GDM1 (cell line): ENCODE measurements at places on chromosomes 13 and 19.
A peak's percentile ranks its signal among the peaks of the same experiment; 100 is the strongest.

DNA sequence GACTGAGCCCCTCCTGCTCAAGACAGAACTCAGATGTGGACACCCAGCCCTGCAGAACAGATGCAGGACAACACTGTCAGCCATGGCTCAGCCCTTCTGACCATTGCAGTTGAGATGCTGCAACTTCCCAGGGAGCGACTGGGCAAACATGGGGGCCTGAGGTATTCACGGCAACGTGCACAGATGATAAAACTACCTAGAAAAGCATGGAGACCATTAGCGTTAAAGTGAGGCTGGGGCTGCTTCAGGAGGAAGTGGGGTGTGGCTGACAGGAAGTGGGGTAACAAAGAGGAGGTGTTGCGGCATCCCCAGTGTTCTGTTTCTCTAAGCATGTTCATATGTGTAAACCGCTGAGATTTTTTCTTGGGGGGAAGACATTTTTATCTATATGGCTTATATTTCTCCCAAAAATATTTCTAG lies 1.3 kb upstream of the SIGLEC9 start:
- no peak for DNase-seq

- no peak for DNase-seq
Measured at GRCh38 chr13:52652980-52653303, 306 bp downstream of the SUGT1 start.

DNA sequence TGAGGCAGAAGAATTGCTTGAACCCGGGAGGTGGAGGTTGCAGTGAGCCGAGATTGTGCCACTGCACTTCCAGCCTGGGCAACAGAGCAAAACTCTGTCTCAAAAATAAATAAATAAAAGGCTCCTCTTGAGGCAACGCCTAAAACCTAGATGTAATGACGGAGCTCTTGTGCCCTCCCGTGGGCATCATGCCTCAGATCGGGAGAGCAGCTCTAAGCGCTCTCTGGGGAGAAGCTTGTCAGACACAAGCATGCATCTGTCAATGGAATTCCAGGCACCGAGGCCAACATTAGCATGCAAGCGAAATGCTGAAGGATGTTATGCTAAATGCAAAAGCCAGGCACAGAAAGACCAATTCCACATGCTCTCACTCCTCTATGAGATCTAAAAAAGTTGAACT lies 45.6 kb upstream of the MRI1 start:
- no peak for DNase-seq

- DNase-seq = no peak
Measured at GRCh38 chr13:23322353-23323336, 110.9 kb downstream of the SACS start.

- peak; percentile 76 for DNase-seq
Measured at GRCh38 chr19:55146078-55146704, 2.8 kb downstream of the TNNT1 start.

- no peak for DNase-seq
Measured at GRCh38 chr13:48647625-48648024, 6.1 kb upstream of the CYSLTR2 start.

- DNase-seq = peak; percentile 26
Measured at GRCh38 chr19:16714702-16715287, 4.9 kb upstream of the NWD1 start.

- DNase-seq = no peak
Measured at GRCh38 chr13:20451397-20451796, 74.3 kb downstream of the CRYL1 start.

DNA sequence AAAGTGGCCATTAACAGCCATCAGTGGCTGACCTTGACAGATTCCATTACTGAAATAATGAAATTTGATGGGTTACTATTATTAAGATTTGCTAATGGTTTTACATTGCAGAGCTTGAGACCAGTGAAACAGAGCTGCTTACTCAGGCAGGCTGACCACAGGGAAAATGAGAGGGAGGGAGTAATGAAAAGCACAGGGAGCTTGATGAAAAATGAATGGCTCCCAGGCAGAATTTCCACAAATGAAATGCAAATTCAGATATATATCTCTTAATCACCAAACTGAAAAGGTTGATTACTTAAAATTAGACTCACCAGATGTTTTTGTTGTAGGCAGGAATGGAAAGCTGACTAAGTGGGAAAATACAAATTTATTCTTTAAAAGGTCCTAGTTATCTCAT lies 36.1 kb downstream of the HTR2A start:
- DNase-seq = no peak

DNA sequence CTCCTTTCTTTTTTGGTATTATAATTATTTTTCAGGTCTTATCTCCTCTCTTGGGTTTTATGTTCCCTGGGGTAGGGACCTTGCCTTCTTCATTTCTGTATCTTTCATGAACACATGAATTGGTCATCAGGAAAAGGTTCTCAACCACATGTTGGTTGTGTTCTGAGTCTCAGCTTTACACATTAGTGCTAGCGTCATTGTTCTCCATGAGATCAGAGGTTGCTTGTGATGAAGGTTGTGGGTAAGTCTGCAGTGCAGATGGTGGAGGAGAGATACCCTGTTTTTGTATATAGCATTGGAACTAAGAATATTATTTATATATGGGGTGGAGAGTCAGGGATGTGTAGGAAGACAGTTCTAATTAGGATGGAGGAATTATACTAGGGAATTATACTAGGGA lies 24.5 kb upstream of the CEACAM8 start:
- no peak for DNase-seq

DNA sequence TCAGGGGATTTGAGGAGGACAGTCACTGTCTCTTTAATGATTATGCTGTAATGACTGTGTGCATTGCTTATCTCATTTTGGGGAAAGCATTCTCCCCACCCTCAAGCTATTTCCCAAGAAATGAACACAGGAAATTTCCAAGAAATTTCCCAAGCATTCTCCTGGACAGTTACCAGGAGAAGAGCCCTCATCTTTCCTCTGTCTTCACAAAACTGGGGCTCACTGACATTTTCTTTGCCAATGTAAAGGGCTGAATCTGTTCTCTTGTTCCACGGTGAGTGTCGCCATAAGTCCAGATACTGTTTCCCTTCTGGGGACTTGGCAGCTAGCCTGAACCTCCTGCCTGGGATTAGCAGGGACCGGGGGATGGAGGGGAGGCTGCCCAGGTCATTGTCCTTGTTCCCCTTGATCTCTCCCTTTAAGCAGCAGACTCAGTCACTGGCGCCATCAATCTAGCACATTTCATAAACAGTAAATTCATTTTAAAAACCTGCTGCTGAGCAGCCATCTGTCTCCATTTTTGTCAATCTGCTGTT lies 172.8 kb downstream of the DNAJC15 start:
- DNase-seq = no peak

DNA sequence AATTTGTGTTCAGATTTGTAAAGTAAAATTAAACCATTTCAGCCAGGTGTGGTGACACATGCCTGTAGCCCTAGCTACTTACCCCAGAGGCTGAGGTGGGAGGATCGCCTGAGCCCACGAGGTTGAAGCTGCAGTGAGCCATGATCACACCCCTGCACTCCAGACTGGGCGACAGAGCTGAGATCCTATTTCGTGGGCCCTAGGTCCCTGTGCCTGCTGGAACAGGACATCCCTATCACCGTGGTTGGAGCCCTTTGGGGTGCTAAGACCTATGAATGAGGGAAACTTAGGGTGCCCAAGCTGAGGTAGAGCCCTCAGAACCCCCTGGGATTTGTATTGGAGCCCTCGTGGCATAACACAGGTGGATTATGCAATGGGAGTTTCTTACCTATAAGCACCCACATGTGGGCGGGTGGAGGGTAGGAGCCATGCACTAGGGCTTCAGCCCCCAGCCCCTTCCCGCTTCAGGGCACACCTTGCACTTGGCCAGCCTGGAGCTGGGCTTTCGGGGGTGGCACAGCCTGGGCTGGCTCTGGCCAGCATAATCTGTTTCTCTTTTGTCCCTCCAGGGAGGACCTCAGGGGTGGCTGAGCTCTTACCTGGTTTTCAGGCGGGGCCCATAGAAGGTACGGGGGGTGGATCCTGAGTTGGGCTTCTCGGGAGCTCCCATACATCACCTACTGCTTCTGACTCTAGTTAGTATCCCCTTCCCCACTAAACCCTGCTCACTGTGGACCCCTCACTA lies 7.2 kb upstream of the USF2 start:
- no peak for DNase-seq

GRCh38 chr13:94053986-94054593 lies 425.4 kb downstream of the DCT start:
- no peak for DNase-seq

- DNase-seq = no peak
Measured at GRCh38 chr19:47430041-47430802, 10.9 kb upstream of the MEIS3 start.

DNA sequence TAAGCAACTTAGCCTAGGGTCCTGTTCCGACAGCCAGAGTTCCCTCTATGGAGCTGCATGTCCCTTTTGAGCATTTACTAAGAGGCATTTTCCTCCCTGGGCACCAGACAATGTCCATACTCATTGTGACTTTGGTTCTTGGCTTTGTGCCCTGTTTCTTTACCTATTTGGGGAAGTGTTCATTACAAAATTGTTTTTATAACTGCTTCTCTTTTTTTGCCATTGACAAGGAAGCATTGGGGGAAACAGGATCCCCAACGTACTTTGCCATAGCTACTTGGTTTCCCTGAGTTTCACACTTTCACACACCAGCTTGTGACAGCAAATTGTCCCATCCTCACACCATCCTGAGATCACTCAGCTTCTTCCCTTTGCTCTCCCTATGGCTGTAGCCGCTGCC lies 81.1 kb upstream of the SIAH3 start:
- DNase-seq = peak; percentile 34

- no peak for DNase-seq
Measured at GRCh38 chr13:19632915-19633478, 462 bp upstream of the MPHOSPH8 start.

DNA sequence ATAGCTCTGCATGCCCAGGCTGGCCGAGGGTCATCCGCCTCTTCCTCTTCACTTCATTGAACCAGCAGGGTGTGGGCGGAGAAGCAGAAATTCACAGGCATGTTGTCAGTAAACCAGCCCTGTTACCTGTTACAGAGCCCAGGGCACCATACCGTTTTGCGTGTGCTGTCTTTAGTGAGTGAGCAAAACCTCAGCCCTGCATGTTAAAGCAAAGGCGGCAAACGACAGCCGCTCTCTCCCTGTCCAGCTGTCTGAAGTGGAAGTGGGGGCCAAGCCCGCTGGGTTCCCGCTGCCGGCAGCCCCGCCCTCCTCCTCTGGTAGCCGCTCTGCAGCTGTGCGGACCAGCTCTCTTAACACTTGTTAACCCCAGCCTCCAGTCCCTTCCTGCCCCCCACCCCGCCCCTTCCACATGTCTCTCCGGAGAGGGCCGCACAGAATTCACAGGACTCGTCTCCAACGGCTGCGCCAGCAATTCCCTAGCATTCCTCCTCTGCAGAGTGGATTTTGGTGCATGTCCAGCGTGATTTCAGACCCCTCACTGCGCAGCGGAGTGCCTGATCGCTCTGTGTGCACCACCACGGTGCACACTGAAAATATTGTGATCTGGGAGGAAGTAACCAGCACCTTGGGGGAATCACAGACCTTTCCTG lies 12.7 kb downstream of the KLHL26 start:
- no peak for DNase-seq

DNA sequence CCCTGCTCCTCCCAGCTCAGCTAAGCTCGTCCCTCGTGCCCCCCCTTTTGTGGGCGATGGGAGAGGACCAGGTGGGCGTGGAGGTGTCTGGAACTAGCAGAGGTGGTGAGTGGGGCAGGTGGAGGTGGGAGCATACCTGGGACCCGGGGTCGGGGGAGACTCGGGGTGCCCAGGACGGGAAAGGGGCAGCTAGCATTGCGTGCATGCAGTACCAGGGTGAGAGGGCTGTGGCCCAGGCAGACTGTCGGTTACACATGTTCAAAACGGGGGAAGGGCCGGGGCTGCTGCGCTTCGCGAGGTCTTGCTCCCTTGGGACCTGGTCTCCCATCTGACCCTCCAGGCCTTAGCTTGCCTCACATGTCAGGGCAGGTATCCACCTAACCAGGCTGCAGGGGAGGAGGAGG lies 9.1 kb downstream of the TLE5 start:
- DNase-seq = no peak

GRCh38 chr13:24225930-24226329 lies 65.4 kb downstream of the SPATA13 start:
- DNase-seq = no peak

GRCh38 chr19:18895038-18895823 lies 727 bp downstream of the CERS1 start:
- DNase-seq = no peak

DNA sequence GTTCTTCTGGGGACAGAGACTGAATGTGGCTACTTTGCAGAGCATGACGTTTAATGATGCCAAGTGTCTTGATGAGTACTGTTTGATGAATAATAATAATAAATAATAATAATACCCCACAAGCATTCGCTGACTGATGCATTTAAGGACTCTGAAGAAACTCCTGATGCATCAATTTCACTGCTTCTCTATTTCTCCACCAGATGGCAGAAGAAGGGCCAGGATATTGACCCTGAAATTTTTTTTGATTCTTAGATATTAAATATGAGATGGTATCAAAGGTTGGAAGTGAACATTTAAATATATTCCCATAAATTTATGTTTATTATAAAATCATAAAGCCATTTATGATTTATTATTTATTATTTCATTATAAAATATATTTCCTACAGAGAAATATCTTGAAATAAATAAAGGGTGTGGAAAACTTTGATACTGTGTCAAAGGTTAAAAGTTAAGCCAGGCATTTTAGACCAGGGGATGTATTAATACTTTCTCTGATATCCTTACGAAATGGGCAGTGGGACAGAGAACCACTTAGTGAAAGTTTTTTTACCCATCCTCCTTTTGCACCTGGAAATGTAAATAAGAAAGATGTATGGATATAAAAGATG lies 170.9 kb downstream of the LACC1 start:
- no peak for DNase-seq

DNA sequence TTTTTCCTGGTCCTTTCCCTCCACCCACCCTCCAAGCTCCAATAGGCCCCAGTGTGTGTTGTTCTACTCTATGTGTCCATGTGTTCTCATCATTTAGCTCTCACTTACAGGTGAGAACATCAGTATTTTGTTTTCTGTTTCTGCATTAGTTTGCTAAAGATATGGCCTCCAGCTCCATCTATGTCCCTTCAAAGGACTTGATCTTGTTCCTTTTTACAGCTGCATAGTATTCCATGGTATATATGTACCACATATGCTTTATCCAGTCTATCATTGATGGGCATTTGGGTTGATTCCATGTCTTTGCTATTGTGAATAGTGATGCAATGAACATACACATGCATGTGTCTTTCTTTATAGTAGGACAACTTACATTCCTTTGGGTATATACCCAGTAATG lies 47.1 kb upstream of the ZNF30 start:
- DNase-seq = no peak

DNA sequence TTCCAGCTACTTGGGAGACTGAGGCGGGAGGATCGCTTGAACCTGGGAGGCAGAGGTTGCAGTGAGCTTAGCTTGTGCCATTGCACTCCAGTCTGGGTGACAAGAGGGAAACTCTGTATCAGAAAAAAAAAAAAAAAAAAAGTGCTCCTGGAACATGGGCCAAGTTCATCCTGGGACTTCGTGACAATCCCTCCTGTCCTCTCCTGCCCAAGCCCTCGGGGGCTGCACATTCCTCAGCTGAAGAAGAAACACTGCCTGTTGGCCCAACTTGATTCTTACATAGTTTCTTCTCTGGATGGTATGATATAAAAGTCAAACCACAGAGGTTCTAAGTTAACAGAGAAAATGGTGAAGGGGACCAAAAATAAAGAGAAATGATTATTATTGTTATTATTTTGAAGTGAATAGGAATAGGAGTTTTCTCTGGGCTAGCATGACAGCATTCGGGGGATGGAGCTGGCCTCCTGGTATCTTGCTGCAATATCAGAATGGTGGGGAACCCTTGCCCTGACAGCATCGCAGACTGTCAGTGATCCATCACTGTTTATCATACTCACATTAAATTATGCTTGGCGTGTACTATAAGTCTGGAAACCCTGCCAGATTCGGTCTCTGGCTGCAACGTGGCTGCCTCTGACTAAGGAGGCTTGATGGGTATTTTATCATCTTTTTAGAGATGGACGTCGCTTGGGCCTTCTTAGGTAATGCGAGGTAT lies 113.7 kb upstream of the OXGR1 start:
- DNase-seq = no peak
